ENCODE measurements at places on chromosomes 6 and 20.

- DNase-seq = no peak
Measured at GRCh38 chr20:53695797-53696527, 102.3 kb upstream of the ZNF217 start.

DNA sequence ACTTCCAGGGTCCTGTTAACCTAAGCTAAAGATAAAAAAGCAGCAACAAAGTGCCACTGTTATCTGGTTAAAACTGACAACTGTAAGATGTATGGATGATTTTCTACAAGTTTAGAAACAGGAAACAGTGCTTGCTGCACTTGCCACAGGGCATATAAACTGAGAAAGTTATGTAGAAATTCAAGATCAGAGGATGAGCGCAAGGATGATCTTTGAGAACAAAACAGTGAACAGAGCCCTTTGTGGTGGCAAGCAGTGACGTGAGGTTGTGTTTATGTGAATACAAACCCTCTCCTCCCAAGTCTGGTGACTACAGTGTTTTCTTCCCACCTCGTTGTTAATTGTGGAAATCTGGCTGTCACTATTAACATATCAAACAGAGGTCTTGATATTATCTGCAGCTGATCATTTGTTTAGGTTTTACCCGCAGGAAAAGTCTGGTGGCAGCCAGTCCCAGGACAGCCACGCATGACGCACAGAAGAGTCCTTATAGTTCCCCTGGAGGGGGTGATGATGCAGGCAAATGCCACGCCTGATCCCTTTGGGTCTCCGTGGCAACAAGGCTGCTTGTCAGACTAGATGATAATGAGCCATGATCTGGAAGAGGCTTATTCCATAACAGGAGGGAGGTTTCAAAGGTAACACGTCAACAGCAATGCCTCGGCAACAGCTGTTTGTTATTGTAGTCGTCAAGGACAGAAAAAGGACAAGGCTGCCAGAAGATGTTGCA lies 43.1 kb upstream of the TNFAIP3 start:
- peak; percentile 29 for DNase-seq

- no peak for DNase-seq
Measured at GRCh38 chr20:51022803-51023616, at the start of gene KCNG1. Gene KCNG1 (minus strand): TSS chr20:51023107. CDS start chr20:51010338, 12,769 bp downstream.

DNA sequence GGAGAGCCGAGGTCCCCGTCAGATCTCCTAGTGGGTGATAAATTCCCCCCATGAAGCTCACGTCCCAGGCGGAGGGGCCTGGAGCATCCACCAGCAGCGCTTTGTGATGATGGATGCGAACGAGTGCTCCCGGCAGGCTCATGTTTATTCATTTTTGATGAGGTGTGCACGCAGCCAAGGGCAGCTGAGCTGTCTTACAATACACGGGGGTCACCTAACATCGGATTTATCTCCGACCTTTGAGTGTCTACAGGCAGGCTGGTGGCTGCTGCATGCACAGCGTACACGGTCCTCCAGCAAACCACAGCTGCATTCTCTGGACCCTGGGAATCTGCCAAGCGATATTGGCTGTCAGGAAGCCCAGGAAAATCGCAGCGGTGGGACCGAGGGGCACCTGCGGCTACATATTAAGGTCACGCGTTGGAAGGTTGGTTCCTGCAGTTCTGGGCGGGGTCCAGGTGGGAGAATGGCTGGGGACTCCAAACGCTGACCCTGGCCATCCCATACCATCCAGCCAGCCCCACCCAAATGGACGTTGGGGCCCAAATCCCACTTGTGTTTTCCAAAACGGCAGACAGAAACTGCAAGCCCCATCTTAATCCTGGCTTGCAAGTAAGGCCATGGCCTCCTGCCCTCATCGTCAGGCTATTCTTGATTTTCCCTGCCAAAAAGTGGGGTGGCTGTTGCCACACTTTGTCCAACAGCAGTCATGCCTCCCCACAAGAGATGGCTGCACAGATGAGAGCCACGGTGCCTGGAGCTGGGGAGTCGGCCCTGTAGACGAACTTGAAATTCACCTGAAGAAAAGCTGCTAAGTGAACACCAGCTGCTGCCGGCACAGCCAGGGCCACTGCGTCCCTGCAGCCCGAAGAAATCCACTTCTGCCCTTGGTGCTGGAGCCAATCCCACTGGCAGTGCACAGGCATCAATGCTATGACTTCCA lies 399.9 kb downstream of the TAF4 start:
- no peak for DNase-seq
